Stimulated activated CD4-positive, alpha-beta T cell treated with anti-CD3 and anti-CD28 coated beads, Interleukin-1b, Interleukin-23, amount 100 ng/mL, for 1 hour (primary cell): ENCODE measurements at places on chromosomes 13 and 19.

GRCh38 chr13:95231393-95231792 is 69.9 kb downstream of the ABCC4 start:
- DNase-seq, result no peak

GRCh38 chr19:1609680-1610474 is 4.6 kb upstream of the UQCR11 start:
- DNase-seq, result no peak

GRCh38 chr19:21141787-21142464 is at the start of gene ZNF431:
Gene ZNF431 (plus strand): TSS chr19:21142040. CDS start chr19:21142184, 144 bp downstream.
- peak; percentile 66 for DNase-seq

- DNase-seq, result no peak
These were observed 129.3 kb downstream of the KCNRG start for GRCh38 chr13:50144246-50145160.

GRCh38 chr13:45074721-45075120 is 45.6 kb upstream of the GTF2F2 start:
- DNase-seq, result no peak

DNA sequence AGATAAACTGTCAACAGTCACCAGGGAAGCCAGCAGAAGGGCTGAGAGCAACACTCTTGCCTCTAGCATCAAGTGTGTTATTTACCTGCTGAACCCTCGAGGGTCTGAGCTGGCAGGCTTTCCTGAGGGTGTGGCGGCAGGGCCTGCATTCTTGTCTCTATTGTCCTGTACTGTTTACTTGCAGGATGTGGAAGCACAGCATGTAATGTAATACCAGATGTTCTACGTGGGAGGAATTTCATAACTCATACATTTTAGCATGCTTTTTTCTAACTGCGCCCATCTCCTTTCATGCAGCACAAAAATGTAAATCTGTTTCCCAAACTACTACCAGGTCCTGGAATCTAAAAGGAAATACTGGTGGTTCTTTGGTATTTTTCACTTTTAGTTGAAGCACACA is 153.1 kb downstream of the RGCC start:
- DNase-seq, result no peak

DNA sequence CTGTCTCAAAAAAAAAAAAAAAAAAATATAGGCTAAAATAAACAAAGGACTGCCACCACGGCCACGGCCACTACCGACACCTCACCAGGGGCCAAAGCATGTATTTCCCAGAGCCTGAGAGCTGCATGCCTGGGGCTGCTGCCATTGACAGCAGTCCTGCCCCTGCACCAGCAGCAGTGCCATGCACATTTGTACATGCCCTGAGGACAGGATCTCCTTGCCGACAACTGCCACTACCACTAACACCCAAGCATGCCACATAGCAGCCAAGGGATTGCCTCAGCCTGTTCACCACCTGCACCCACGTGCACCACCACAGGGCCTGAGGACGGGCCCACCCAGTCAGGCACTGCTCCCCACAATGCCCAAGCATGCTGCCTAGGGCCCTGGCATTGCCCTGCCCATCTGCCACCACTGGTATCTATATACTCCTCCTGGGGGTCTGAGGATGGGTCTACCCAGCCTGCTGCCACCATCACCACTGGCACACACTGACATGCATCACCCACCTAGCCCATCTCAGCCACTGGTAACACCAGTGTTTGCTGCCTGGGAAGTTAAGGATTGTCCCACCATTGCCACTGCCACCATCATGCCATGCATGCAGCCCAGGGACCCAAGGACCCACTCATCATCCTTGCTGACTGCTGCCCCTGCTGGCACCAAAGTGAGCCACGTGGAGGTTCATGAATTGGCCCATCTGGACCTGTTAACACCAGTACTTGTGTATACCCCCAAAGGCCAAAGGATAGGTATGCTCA is 10.6 kb upstream of the NUP62 start:
- DNase-seq, result no peak

DNA sequence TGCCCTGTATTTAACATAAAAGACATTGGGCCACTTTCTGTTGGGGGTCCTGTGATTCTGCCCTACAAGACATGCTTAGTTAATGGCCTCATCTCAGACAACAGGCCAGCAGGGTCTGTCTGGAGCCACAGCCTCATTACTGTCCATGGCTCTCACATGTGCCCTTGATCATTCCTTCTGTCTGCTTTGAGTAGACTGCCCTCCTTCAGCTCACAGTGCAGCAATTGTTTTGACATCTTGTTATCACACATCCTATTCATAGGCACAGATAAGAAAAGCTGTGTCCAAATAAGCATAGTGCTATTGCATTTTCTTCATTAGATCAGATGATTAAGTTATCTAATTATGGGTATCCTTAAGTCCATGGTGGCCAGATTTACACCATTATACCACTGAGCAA is 127.9 kb downstream of the KCTD12 start:
- no peak for DNase-seq

GRCh38 chr19:47447470-47448359 is 24.0 kb downstream of the SLC8A2 start:
- DNase-seq, result peak; percentile 34

DNA sequence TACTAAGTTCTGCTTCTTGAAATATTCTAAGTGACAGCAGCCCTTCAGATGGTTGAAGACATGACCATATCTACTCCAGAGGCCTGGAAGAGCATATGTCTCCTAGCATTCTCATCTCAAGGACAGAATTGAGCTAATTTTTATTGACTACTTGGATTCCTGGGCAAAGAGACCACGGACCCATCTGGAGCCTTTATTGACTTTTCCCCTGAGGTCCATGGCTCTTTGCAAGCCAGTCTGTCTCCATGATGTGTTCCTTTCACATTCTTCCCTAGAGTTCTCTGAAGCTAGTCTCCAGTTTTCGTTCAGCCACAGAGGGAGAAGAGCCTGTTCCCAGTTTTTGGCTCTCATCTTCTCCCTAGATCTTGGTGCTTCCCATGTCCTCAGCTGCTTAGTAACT is 202.7 kb downstream of the PCCA start:
- no peak for DNase-seq

- DNase-seq, result no peak
These were observed 62.7 kb upstream of the LSM14A start for GRCh38 chr19:34109596-34109995.

GRCh38 chr13:50334115-50334778 is 319.0 kb downstream of the KCNRG start:
- DNase-seq, result no peak

DNA sequence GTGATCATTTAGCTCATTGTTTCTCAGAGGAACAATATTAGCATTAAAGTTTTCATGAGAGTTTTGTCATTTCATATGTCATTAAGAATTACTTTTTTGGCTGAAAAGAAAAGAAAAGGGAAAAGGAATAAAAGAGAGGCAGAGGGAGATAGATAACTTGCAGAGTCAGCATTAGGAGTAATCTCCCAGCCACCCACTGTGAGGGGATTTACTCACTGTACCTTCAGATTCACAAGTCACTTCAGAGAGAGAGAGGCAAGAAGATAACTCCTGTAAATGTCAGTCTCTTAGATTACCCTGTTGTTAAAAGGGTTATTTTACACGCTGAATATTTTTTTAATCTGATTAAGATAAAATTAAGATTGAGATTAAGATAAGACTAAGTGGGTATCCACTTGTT is 125.2 kb downstream of the POU4F1 start:
- no peak for DNase-seq

DNA sequence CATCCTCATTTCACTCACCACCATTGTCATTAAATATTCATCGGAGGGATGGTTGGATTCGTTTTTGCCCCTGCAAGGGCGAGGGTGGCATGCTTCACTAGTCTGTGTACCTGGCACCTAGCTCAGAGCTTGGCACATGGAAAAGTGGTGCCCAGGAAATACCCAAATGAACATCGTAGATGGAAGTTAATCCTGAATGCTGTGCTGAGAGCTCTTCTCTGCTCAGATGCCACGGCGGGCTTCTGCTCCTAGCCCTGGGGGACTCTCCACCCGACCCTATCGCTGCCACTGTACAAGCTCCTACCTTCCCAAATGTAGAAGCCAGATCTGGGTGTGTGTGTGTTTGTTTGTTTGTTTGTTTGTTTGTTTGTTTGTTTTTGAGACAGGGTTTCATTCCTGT is 113.0 kb upstream of the ZNF507 start:
- DNase-seq, result no peak
